ENCODE measurements at places on chromosomes 7 and 10.

DNA sequence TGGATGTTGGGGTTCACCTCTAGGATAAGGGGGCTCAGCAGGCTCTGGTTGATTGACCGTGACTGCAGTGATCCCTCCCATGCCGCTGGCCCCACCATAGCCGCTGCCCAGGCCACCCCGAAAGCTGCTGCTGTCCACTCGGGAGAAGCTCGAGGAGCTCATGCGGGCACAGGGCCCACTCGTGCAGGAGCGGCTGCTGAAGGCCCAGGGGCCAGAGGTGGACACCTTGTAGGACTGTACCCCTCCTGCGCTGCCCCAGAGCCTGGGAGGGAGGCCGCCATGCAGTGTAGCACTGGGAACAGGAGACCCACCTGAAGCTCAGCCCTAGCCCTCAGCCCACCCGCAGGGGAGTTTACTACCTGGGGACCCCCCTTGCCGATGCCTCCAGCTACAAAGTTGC, 70.0 kb downstream of the CHRM2 start:
- DNase-seq: no peak

GRCh38 chr10:3803295-3803926, 18.4 kb upstream of the KLF6 start:
- DNase-seq: no peak

GRCh38 chr7:5035276-5035675, 10.4 kb upstream of the RBAK start:
- no peak for DNase-seq

GRCh38 chr10:94186722-94187121, 176.0 kb downstream of the NOC3L start:
- DNase-seq: no peak

- no peak for DNase-seq
These were observed 25.6 kb downstream of the BLVRA start for GRCh38 chr7:43784030-43784584.

- no peak for DNase-seq
These were observed 119.6 kb upstream of the ZNF92 start for GRCh38 chr7:65254061-65254460.

GRCh38 chr10:24357344-24358004, 148.5 kb downstream of the KIAA1217 start:
- no peak for DNase-seq

DNA sequence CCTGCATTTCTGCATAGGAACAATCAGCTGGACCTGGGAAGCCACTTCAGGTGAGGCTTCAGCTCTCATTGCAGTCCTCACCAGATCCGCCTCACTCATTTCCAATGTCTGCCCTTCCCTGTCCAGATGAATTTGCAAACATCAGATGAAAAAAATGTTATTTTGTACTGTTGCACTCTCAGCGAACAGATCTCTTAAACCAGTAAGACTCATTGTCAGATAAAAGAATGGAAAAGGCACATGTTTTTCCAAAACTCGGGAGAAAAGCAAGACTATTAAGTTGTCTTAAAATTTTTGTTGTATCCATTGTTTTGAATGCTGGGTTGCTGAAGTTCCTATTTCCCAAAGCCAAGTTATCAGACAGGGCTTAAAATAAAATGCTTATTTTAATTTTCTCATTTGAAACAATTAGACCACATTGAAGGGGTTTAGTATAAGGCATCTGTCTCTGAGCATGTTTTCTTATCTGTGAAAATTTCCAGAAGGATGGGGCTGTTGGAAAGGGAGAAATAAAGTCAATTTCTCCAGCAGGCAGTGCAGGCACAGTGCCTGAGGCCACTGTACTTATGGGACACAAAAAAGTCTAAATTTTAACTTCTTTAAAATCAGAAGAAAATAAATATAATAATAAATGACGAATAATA, 396.8 kb downstream of the KCNMA1 start:
- DNase-seq: peak; percentile 38

- no peak for DNase-seq
These were observed 7.7 kb upstream of the COMTD1 start for GRCh38 chr10:75243426-75243825.

- DNase-seq: peak; percentile 5
These were observed 83.1 kb downstream of the GRK5 start for GRCh38 chr10:119290301-119291048.

DNA sequence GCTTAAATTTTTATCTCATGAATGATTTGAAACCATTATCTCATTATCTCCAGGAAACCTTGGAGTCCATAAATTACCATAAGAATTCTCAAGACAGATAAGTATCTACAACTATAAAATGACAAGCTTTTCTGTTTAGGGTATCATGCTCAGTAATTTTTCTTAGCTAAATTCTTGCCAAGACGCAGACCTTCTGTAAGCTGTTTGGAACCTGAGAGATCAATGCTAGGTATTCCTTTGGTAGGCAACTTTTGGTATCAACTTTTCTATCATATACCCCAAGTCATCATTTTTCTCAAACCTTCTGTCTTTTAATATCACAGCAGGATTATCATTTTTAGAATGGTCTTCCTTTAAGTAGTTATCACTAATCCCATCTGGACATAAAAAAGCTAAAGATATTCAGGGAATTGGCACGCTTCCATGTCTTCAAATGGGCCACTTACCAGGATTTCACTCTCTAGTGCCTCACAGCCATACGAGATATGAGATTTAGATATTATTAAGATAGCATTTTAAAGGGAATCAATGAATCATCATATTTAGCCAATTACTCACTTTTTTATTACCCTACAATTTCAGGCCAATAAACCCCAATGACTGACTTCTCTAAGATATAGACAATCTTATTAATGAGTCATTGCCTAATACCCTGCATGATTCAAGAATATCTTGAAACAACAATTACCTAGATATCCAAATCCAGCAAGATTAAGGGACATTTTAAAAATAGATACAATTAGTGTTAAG, 544.1 kb downstream of the HTR7 start:
- DNase-seq: no peak

GRCh38 chr10:128871671-128872231, 595.3 kb upstream of the MGMT start:
- DNase-seq: no peak

- peak; percentile 77 for DNase-seq
These were observed 1.8 kb downstream of the DDIT4 start for GRCh38 chr10:72275351-72276012.

GRCh38 chr10:12846718-12847117, 154.8 kb downstream of the CCDC3 start:
- no peak for DNase-seq

GRCh38 chr7:111667488-111667887, 105.2 kb upstream of the IMMP2L start:
- DNase-seq: no peak

DNA sequence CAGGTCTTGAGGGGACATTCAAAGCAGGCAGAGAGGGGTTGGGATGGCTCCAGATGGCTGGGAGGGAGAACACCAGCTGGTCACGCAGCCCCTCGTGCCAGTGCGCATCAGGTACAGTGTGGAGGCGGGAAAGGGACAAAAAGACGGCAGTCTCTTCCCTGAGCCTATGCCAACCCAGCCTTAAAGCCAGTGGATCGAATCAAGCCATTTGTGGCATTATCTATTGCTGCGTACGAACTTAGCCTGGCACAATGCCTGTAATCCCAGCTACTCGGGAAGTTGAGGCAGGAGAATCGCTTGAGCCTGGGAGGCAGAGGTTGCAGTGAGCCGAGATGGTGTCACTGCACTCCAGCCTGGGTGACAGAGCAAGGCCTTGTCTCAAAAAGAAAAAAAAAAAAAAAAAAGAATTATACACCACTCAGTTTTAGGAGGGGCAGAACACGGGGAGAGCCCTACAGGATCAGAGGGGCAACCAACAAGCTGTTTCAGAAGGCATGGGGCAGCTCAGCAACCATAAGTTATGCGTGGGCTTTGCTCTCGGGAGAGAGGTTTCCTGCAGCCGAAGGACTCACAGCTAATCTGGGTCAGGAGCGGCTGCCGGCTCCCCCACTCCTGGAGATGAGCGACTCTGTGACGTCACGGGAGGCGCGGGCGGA, 356 bp upstream of the NDUFB2 start:
- peak; percentile 97 for DNase-seq

DNA sequence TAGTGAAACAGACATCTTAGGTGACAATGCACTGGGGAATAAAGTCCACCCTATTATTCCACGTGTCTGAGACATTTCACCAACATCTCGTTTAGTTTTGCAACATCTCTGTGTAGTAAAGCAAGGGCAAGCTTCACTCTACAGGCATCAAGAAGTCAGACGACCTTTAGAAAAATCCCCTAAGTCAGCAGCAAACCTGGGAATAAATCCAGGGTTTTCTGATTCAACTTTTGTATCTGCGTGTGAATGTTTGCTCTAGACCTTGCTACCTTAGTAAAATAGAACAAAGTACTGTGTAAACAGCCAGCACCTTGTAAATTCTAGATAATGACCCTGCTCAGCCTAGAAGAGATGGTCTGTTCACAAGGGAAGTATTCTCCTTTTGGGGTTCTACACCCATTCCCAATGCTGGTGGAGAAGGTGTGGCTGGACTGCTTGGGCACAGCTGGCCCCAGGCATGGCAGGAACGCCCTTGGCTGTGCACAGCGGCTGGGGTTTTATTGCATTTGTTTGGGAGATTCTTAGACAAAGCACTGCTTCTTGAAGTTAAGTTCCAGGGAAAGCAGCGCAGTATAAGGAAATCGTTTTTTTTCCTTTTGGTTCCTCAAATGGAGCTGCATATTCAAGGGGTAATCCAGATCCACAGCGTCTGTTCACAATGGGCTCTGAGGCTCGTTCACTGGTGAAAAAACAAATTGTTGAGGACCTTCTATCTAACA, 38.3 kb upstream of the GALNTL5 start:
- peak; percentile 20 for DNase-seq

GRCh38 chr10:12943425-12943824, 58.1 kb downstream of the CCDC3 start:
- no peak for DNase-seq

GRCh38 chr10:124906551-124907001, 35.3 kb upstream of the ZRANB1 start:
- DNase-seq: no peak

GRCh38 chr7:39084349-39084748, 106.6 kb downstream of the POU6F2 start:
- DNase-seq: peak; percentile 85

- DNase-seq: peak; percentile 77
These were observed 29.7 kb downstream of the STN1 start for GRCh38 chr10:103888113-103888841.

- no peak for DNase-seq
These were observed 13.4 kb downstream of the EBF3 start for GRCh38 chr10:129950676-129951075.

GRCh38 chr7:112596260-112596659, 115.5 kb downstream of the LSMEM1 start:
- DNase-seq: no peak

- peak; percentile 1 for DNase-seq
These were observed 46.6 kb downstream of the RSU1 start for GRCh38 chr10:16770670-16771069.

DNA sequence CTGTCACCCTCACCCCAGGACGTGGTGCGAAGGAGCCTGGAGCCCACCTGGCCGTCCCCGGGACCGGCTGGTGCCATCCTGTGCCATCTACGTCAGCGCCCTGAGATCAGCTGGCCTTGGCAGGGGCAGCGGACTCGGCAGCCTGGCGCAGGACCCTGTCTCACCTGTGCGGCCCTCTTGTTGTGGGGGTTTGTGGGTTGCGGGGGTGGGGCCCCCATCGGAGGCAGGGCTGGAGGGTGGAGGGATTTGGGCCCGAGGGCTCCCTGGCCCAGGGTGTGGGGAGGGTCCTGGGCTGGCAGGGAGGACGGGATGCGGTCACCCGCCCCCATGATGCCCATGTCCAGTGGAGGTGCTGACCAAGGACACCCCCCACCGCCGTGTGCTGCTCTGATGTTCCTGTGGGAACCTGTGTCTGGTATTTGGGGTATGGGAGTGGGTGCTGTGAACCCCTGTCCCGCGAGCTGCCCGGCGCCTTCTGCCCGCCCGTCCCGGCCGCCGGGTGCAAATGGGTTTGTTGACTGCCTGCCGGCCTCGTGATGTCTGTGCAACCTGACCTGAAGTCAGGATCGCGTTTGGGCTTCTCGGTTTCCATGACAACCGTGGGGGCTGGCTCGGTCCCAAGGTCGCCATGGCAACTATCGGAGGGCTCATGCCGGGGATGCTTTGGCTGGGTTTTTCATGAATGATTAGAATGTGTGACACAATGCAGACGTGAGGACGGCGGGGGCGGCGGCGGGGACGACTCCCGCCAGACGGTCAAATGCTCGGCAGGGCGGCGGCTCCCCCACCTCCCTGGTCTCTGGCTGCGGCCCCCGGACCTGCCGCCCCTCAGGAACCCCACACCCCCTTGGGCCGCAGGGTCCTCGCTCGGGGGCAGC, 7.3 kb downstream of the MAFK start:
- DNase-seq: peak; percentile 22

DNA sequence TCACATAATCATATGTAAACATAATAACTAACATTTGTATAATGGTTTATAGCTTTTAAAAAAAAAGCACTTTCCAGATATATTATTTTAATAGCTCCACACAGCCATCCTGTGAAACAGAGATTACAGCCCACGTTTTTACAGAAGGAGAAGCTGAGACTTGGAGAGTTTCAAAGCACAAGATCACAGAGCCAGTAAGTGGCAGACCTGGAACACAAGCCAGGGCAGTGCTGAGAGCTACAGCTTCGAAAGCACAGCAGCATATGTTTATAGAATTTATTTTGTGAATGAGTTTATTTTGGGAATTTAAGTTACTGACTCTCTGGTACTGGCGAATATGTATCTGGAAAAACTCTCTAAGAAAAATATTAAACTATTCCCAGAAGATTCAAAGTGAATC, 149.4 kb downstream of the HDAC9 start:
- DNase-seq: no peak

GRCh38 chr10:132928261-132928660, 14.1 kb downstream of the CFAP46 start:
- no peak for DNase-seq
